ENCODE measurements at places on chromosomes 2 and 18. TPM values are rescaled to one million over a fixed set of nuclear protein-coding genes. Genes with fewer than 3 reads are reported as not detected.
A peak's percentile ranks its signal among the peaks of the same experiment; 100 is the strongest.

Gene OSR1
- 0.31 TPM for total RNA-seq

Gene DQX1
- total RNA-seq, result 0.73 TPM

Gene RUFY4
- not detected for total RNA-seq

Gene GCA
- 14.5 TPM for total RNA-seq

Gene INHBB
- total RNA-seq, result 7.1 TPM

Gene KCNE4
- 0.34 TPM for total RNA-seq

Gene TRIM43
- not detected for total RNA-seq

Gene FRZB
- total RNA-seq, result 0.67 TPM

Gene SIX2
- total RNA-seq, result 7.4 TPM

Gene PLEKHH2
- 1.1 TPM for total RNA-seq

DNA sequence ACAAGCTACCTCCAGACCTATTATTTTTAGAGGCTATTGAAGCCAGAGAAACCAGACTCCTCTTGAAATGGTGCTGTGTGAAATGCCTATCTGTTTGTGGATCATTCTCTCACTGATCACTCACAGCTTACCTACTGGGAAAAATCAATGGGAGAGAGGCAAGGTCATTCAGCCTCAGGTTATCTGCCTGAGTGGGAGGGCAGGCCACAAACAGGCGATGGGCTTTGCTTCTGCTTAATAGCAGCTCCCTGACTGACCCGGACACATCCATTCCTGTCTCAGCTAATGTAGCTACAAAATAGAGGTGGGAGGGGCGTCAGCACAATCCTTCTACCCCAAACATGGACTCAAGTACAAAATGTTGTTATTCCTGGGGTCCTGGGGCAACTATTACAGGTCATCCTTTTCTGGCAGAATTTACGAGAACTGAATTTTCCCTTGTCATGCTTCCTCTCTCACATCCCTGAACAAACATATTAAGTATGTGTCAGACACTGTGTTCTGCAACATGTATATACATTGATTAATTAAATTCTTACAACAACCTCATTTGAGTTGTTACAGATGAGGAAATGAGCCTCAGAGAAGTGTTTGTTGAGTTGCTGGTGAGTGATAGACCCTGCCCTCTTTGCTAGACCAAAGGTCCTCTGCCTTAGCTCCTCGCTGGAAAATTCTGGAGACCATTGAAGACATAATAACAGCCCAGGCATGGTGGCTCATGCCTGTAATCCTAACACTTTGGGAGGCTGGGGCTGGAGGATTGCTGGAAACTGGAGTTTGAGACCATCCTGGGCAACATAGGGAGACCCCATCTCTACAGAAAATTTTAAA lies 60.5 kb downstream of the CDK15 start:
- no peak for DNase-seq

- DNase-seq, result no peak
Observed at GRCh38 chr2:113888641-113889470, 1.0 kb upstream of the ACTR3 start.

DNA sequence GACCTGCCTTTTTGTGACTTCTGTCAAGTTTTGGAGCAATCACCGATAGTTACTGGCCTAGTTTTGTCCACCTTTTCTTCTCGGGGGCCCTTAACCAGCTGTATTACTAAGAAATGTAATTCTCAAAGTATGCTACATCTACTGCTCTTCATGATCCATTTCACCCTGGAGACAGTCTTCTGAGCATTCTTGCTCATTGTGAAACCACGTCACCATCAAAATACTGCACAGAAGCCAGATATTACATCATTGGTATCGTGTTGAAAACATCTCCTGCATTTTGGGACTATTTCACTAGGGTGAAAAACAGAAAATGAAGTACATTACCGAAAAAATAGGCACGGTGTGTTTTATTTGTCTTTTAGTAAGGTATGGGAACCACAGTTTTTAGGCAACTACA lies 11.7 kb downstream of the LYPD6B start:
- DNase-seq, result peak; percentile 25

DNA sequence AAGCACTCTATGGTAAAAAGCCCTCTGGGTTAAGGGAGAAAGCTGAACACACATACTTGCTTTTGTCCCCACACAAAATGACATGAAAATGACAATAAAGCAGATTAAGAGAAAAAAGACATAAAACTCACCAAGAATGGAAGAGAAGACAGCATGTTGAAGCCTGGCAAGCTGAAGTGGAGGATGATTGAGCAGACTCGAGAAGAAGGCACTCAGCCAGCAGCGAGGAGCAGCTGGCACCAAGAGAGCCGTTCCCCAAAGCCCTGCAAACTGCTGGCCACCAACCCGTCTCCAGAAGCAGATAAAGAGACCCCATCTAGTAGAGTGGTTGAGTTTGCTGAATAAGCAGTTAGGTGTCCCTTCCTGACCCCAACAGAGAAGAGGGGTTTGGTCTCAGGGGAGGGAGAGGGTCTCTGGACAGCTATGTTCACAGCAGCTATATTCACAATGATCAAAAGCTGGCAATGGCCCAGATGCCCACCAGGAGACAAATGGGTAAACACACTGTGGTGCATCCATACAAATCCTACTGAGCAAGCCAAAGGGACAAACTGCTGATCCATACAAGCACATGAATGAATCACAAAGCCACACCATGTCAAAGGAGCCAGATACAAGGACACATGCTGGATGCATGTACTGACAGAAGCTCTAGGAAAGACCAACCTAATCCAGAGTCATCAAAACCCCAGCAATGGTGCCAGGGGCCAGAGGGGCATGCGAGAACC lies 36.9 kb downstream of the FAM168B start:
- DNase-seq, result no peak

GRCh38 chr2:240441326-240441992 lies 6.0 kb downstream of the GPC1 start:
- DNase-seq, result no peak

GRCh38 chr2:63424329-63425078 lies 163.8 kb downstream of the WDPCP start:
- DNase-seq, result no peak

- DNase-seq, result no peak
Observed at GRCh38 chr18:34492652-34493051, 217.4 kb upstream of the DTNA start.

DNA sequence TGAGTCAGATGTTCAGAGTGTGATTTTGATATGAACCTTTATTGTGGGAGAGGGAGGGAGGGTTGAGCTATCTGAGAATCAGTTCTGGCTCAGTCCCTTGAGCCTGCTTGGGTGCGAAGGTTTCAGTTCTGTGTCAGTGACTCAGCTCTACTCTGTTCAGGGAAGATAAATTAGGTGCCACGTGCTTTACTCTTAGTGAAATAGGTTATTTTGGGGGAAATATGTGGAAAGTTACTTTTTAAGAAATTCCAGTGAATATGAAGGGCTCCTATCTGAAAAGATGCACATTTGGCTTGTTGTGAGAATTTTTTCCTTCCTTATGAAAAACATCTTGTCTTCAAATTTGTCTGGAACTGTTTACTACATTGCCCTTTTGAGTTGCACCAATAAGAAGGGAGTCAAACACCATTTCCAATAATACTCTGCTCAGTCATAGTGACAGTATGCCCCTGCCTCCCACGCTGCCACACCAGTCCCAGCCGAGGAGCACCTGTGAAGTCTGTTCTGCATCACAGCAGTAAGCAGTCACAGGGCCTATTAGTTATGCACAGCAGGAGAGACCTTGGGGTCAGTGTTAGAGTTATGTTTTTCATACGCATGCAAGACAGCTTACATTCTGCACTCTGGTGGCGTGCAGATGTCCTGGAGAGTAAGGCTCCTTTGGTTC lies 32.8 kb upstream of the DNAH7 start:
- DNase-seq, result peak; percentile 74

DNA sequence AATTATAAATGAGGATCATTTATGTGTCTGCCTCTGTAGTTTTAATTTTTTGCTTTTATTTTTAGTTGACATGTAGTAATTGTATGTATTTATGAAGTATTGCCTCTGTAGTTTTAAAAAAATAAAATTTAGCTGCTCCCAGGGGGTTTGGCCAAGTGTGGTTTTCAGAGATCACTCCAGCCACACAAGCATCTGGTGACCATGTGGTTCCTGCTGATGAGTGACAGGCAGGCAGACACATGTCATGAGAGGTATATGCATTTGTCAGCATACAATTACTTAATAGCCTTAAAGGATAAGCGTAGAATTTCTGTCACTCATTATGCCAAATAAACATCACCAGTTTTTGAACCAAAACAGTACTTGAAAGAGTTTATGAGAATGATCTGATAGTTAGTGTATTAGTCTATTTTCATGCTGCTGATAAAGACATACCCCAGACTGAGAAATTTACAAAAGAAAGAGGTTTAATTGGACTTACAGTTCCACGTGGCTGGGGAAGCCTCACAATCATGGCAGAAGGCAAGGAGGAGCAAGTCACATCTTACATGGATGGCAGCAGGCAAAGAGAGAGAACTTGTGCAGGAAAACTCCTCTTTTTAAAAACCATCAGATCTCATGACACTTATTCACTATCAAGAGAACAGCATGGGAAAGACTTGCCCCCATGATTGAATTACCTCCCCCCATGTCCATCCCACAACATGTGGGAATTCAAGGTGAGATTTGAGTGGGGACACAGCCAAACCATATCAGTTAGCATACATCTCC lies 29.6 kb downstream of the MREG start:
- no peak for DNase-seq

- DNase-seq, result no peak
Observed at GRCh38 chr18:76212960-76213359, 282.1 kb downstream of the ZNF516 start.

DNA sequence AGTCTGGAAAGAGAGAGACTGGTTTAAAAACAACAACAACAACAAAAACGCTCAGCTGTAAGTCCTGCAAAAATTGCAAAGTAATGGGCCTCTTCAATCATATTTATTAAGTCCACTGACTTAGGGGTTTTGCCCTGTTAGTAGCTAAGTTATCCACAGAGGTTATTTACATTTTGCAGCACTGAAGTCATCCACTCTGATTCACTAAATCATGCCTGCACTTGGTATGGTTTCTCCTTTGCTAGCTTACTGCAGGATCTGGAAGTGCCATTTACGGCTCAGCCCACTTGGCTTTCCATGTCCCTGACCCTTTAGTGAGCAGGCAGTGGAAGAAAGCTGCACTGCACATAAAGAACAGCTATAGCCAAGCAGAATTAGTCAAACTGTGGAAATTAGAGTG lies 484.4 kb downstream of the NRXN1 start:
- DNase-seq, result peak; percentile 61

DNA sequence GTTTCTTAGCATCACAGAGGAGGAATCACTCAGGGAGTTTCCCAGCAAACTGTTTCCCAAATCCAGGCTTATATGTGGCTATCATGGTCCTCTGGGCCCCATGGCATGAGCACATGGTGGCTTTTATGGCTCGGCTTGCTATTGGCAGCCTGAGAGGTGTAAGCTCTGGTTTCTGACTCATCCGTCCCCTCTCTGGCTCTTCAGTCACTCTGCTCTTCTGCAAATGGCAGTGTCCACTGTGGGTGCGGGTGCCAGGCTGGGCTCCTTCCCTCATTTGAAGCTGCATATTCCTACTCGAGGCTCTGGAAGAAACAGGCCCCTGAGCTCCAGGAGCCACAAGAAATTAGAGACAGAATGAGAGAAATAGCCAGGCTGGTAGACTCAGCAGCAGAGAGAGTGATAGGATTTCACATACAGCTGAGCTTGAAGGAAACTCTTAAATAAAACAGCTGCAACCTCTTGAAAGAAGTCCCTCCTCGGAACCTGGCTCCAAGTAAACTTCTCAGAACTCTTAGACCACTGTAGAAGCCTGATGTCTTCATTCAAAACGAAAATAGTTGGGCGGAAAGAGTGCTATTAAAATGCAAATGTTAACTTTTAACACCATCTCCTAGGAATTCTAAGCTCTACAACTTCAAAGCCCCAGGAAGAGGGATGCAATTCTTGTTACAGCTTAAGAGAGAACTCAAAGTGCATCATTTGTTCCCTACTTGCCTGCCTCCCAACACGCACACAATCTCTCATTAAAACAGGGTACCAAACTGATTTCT lies 212.6 kb upstream of the SP5 start:
- no peak for DNase-seq

DNA sequence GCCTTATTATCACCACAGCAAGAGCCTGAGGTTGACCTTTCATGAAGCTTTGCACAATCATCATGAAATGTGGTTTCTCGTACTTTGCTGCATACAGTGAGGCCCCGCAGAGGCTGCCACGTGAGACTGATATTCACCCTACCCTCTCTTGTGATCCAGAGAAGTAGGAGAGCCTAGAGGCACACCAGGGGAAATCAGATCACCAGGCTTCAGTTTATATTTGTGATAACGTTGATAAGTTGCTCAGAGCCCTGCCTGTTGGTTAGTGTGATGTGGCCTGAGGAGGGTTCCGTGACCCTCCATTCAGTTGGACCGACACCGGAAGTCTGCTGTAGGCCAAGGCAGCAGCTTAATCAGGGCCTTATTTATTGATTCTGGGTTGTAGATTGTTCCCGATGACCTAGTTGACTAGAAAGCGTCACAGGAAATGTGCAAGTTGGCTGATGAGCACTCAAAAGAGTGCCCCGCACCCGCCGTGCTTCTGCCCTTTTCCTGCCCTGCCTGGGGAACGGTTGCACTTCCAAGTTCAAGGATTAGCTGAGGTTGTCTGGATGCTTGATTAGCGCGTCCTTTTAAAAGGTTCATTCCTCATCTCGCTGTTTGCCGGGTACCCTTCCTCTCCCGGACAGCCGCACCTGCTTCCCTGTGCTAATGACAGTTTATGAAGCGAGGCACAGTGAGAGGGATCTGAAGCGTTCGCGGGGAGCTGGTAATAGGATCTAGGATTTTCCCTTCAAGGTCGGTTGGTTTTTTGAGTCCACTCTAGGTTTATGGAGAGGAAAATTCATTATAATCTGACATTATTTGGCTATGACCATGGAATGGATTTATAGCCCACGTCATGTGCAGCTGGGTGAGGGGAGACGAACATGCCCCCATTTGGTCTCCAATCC lies 146.4 kb downstream of the SH3RF3 start:
- no peak for DNase-seq

GRCh38 chr2:110675679-110676078 lies 2.2 kb downstream of the BUB1 start:
- DNase-seq, result no peak

DNA sequence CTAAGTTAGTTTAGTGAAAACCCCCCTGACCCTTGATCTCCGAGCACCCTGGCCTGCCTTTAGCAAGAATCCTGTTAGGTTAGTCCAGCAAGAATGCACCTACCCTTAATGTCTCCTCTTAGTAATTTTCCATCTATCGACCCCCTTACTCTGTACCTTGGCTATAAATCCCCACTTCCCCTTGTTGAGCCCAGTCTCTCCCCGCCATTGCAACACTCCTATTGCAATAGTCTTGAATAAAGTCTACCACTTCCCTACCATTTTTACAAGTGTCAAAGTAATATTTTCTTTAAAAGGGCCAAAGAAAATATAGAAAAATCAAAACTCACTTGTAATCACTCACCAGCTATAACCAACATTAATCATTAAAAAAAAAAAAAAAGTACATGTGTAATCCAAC lies 4.2 kb upstream of the ZBTB7C start:
- DNase-seq, result no peak
